Mammary epithelial cell (primary cell): ENCODE measurements at places on chromosomes 7 and 10. TPM values are rescaled to one million over a fixed set of nuclear protein-coding genes. Genes with fewer than 3 reads are reported as not detected.

GRCh38 chr7:55177589-55178261 lies 158.9 kb downstream of the EGFR start:
- DNase-seq: no peak

- DNase-seq: no peak
Observed at GRCh38 chr10:82144153-82144552, 269.2 kb downstream of the NRG3 start.

- no peak for DNase-seq
Observed at GRCh38 chr7:42351316-42351935, 114.4 kb upstream of the GLI3 start.

DNA sequence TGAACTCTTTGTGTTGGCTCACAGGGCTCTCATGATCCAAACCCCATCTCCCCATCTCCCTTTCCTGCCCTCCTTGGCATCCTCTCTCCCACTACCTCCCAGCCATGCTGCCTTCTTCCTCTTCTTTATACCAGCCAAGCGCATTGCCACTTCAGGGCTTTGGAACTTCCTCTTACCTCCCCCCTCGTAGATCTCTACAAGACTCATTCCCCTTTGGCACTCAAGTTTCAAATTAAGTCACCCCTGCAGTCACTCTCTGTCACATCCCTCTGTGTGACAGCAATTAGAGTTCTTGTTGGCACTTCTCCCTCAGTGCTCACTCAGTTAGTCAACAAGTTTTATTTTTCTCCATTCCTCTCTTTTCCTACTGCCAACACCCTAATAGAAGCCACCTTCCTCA lies 20.8 kb upstream of the NRP1 start:
- no peak for DNase-seq

- DNase-seq: no peak
Observed at GRCh38 chr10:99331207-99331803, 2.1 kb downstream of the CNNM1 start.

The EN2 gene
- polyA plus RNA-seq: not detected

The FAM237B gene
- not detected for polyA plus RNA-seq
